ENCODE measurements at places on chromosomes 1 and 21.
A peak's percentile ranks its signal among the peaks of the same experiment; 100 is the strongest.

DNA sequence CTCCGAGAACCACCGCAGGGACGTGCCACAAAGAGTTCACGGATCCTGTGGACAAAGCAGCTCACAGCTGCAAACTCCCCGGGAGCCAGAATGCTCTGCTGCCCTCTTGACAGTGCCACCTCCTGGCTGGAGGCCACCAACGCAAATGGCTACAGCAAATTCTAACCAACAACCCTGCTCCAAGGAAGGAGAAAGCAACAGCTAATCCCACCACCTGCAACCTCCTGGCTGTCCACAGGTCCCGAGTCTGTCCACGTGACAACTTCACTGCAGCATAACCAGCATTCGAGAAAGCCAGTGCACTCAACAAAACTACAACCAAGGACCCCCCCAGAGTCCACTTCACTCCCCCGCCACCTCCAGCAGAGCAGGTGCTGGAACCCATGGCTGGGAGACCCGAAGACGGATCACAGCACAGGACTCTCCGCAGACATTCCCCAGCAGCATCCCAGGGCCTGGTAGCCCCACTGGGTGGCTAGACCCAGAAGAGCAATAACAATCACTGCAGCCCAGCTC is 17.3 kb downstream of the POFUT2 start:
- no peak for DNase-seq

- DNase-seq: no peak
These were observed 108.2 kb downstream of the VPS13D start for GRCh38 chr1:12338017-12338416.

DNA sequence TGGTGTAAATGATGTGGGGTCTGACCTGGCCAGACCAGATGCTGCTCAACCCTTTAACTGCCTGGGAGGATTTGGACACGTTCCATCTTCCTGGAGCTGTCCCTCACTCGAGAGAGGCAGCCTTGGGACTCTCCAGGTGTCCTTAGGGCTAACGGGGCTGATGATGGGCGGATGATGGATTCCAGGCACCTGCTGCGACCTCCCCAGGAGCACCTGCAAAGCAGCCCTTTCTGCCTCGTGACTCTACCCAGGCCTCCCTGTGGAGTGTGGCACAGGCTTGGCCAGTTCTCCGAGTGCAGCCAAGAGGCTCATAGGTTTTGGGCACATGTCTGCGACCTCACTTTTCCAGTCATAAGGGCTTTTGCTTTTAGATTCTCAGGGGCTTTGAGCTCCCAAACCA is 12.3 kb upstream of the TRIM17 start:
- no peak for DNase-seq

DNA sequence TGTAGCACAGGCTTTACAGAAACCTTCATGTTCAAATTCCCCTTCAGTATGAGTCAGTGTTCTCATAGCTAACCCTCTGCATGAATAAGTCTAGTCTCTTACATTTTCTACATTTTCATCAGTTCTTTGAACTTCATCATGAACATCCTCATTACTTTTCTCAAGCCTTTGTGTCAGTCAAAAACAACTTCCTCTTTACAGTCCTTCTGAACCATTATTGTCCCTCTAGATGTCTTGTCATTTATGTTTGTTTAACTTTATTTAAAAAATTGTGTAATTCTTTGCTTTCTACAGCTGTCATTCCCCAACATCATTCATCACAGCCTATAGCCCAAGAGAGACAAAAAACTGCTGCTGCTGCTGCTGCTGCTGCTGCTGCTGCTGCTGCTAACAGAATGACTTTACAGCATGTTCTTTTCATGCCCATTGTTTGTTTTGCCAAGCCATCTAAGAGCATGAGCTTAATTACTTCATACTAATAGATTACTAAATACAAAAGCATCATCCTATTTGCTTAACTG is 133.1 kb downstream of the LRRC40 start:
- no peak for DNase-seq

- DNase-seq: peak; percentile 62
These were observed 6.1 kb upstream of the EPHB2 start for GRCh38 chr1:22704440-22705067.

DNA sequence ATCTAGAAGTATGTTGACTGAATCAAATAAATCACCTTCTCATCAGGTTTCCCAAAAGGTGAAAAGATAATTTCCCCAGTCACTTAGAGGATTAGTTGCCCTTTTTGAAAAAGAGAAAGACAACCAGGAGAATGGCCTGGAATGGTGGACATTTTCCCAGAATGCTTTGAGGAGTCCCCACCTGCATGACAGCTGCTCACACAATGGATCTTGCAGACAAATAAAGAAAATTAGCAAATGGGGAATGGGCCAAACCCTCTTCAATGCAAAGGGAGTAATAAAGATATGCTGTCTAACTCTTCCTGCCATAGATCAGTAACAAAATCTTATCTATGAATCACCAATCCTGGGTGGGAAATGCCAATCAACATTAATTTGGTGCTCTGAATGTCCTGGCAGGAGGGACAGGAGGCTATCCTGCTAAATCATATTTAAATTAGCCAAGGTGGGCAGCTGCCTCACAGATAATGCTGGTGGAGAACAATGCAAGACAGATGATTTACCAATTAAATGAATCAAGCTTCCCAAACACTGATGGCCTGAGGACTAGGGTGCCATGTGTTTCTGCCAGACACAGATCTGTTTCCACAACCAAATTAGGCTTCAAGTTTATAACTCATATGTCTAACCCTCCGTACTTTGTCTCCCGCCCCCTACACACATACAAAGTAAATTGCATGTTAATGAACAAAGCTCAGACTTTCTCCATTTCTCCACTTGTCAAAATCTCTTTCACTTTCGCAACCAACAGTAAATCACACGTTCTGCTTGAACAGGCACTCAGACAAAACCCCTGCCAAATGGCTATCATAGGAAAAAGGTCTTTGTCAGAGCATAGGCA is 488.0 kb upstream of the PLXNA2 start:
- no peak for DNase-seq

GRCh38 chr1:226662642-226663326 is 76.3 kb downstream of the ITPKB start:
- peak; percentile 87 for DNase-seq

Measured in KBM-7 (cell line).